SIG-M5 (cell line): ENCODE measurements at places on chromosomes 3 and 15.

GRCh38 chr3:88000853-88001252 lies 58.0 kb downstream of the CGGBP1 start:
- no peak for DNase-seq

GRCh38 chr3:47416041-47416440 lies 35.2 kb downstream of the PTPN23 start:
- no peak for DNase-seq

- no peak for DNase-seq
These were observed 292.0 kb downstream of the ZIC1 start for GRCh38 chr3:147701195-147701594.

GRCh38 chr15:82832601-82833361 lies 23.4 kb downstream of the WHAMM start:
- DNase-seq = peak; percentile 64

DNA sequence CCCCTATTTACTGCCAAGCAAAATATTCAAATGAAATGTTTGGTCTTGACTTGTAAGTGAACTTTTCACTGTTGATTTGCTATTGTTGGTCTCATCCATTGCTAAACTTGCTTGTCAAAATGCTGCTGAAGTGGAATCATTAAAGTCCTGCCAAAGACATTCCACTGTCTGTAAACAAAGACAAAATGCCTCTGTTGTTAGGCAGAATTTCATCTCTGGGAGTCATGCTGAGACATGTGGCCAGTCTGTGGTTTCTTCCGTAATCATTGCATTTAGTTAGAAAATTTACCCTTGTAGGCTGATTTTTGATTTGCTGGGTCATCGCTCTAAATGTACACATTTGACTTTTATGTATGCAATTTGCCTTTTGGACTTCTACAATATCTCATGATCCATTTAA lies 577.7 kb downstream of the MECOM start:
- no peak for DNase-seq

GRCh38 chr3:40718681-40719080 lies 193.9 kb downstream of the ZNF621 start:
- DNase-seq = no peak

DNA sequence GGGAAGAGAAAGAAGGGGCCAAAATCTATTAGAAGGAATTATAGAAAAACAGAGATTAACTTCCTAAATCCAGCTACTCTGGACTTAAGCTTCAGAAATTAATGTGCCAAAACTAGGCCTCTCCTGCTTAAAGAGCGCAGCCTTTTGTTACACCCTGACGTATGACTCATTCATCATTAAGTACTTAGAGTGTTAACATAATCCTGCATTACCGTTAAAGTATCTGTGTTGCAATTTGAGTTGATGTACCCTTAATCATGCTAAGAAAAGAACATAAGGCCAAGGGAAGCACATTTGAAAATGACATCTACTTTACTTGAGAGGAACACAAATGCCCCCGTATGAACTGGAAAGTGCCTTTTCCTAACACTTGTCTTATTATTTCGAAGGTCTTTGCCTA lies 7.9 kb downstream of the HTR3D start:
- no peak for DNase-seq

- DNase-seq = no peak
These were observed 48.9 kb downstream of the APBA2 start for GRCh38 chr15:28934645-28935044.

DNA sequence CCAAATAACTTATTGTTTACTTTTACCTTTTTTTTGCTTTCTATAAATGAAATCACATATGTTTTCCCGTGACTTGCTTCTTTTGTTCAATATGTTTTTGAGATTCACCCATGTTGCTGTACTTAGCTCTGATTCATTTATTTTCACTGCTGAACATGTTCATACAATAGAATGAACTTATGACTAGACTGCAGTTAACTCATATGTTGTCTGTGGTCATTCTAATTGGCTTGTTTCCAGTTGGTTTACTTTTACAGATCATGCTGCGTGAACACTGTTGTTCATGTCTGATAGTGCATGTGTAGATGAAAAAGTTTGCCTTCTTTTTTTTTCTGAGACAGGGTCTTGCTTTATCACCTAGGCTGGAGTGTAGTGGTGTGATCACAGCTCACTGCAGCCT lies 31.6 kb upstream of the SV2B start:
- DNase-seq = no peak

- no peak for DNase-seq
These were observed 612.6 kb downstream of the FOXP1 start for GRCh38 chr3:70970952-70971351.

GRCh38 chr15:93037820-93038705 lies 50.9 kb downstream of the RGMA start:
- no peak for DNase-seq

- DNase-seq = no peak
These were observed 288.9 kb downstream of the EFHB start for GRCh38 chr3:19645093-19645492.

DNA sequence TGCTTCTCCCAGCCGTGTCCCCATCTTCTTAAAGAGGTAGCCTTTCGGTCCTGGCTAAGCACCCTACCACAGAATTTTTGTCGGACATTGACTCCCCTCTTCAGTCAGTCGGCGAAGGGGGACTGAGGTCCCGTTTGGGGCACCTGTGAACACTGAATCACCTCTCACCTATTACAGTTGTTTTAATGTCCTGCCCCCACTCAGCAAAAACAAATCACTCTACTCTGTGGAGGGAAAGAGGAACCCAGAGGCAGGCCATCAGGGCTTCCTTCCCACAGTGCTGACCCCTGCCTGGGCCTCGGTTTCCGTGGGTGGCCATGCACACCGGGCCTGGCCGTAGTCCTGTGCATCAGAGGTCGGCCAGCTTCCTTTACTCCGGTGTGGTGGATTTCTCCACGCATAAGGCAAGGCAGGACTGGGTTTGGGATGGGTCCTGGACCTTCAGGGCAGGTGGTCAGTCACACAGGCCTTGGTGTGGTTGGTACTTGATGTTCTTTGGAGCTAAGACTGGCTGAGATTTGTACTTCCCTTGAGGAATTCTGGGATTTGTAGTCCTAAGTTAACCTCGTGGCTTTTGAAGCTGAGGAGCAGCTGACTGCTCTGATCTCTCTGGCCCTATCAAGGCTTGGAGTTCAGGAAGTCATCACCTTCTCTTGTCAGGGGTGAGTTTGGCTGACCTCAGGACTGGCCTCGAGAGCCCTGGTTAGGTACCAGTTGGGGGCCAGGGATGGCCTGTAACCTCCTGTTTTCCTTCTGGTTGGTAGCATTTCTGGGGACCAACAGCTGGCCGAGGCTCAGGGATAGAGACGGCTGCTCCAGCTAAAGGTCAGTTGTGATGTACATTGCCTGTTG lies 627 bp upstream of the FAM131A start:
- no peak for DNase-seq

GRCh38 chr3:64342940-64343688 lies 117.8 kb upstream of the PRICKLE2 start:
- DNase-seq = no peak

GRCh38 chr15:99932676-99933402 lies 199.6 kb upstream of the LYSMD4 start:
- DNase-seq = no peak

DNA sequence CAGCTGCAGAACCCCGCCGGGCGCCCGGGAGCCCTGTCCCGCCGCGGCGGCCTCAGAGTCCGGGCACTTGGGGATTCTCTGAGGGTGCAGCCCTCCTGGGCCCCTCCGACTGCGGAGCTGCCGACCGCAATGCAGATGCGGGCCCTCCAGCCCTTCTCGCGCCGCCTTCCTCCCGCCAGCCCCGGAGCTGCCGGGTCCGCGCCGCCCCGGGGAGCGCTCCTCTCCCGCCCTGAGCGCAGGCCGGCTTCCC lies 320 bp upstream of the ACAN start:
- DNase-seq = no peak
